ENCODE measurements at places on chromosomes 6 and 20. TPM values are rescaled to one million over a fixed set of nuclear protein-coding genes. Genes with fewer than 3 reads are reported as not detected.

GRCh38 chr6:12538881-12539357 is 177.6 kb upstream of the PHACTR1 start:
- peak; percentile 69 for DNase-seq

DNA sequence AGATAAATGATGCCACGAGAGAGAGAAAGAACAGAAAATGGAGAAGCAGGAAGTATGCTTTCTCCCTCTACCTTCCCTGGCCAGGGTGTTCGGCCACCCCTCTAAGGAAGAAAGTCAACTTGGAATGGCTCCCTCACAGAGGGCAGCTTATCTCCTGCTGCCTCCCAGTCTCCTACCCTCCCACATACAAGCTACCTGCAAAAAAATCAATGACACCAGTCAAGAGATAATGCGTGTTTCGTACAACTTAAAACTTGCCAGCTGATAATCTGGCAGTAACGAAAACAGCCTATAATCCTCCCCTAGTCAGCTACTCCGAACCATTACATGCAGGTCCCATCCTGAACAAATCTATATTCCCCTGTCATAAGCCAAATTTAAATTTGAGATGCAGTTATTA is 61.7 kb downstream of the BTBD9 start:
- no peak for DNase-seq

Gene HLA-F
- total RNA-seq = 51.6 TPM

GRCh38 chr6:155795173-155795796 is 339.6 kb upstream of the NOX3 start:
- no peak for DNase-seq

- no peak for DNase-seq
Measured at GRCh38 chr6:51778666-51779065, 308.7 kb downstream of the PKHD1 start.

- no peak for DNase-seq
Measured at GRCh38 chr6:152941746-152942145, 41.1 kb downstream of the FBXO5 start.

GRCh38 chr6:104623052-104623690 is 236.5 kb downstream of the HACE1 start:
- DNase-seq = no peak

DNA sequence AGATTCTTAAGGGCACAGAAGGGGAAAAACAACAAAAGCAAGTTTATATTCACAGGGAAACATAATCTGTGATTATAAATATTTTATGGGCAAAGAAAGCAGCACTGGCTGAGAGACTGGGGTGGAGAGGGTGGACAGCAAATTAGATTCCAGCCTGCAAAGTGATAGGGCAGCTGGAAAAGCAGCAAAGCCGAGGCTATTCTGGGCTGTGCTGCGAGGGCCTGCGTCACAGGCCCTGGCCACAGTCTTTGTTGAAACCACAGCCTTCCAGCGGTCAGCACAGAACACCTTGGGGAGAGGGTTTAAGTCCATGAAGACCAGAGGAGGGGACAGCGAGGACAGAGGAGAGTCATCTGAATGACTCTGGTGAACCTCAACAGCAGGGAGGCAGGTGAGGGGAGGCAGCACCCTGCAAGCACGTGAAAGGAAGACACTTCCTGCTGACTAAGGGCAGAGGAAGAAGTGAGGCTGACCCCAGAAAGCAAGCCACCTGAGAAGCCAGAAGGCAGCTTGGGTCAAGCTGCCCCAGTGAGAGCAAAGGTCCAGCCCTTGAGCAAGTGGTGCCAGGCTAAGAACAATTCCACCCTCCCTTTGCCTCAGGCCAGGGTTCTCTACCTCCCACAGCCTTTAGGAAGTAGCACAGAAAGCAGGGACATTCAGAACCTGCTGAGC is 17.1 kb downstream of the MRPL14 start:
- DNase-seq = no peak

Gene ROS1
- total RNA-seq = not detected

DNA sequence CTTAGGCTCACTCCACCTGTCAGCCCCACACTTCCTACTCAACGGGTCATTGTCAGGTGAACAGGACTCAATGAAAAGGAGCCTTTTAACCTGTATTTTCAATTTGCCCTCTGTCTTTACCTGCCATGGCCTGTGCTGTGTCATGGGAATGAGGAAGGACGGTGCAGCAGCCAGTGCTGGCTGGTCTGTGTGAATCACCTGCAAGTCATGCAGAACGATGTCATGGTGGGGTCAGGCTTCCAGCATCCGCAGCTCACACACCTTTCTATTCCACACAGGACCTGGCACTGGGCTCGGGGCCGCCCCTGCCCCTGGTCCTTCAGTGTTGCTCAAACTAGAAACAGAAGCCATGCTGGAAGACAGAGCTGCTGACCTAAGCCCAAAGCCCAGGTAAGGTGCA is 188.7 kb upstream of the GMDS start:
- DNase-seq = no peak

DNA sequence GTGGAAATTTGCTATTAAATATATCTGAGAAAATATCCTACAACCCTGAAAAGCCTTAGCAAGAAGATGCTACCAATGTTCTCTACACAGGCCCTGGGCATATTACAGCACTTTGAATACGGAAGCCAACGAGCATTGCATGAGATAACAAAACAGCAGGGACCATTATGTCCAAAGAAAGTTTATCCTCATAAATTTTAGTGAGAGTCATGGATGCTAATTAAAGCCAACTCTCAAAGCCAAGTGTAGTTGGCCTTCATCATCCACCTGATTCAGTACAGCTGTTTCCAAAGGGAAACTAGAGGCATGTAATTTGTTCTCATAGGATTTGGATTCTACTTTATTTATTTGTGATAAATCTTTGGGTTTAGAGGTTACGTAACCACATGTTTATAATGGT is 564.8 kb downstream of the RFPL4B start:
- no peak for DNase-seq

DNA sequence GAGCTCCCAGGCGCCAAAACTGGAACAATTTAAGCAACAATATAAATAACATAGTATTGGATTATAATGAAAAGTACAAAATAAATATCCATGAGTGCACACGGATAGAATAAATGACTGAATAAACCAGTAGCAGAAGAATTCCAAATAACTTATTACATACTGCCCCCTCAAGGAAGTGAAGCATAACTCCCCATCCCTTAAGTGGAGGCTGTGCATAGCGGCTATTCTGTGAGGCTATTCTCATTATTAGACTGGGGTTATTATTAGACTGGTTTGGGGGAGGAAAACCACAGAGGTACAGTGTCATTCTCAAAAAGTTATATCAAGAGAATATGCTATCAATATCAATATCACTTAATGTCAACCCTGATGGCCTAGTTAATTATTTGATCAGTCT is 94.4 kb upstream of the SIRPA start:
- DNase-seq = no peak

- DNase-seq = peak; percentile 39
Measured at GRCh38 chr20:58515233-58516212, at the start of gene APCDD1L. APCDD1L (minus strand) TSS chr20:58515399; CDS start chr20:58514707, 692 bp downstream.

GRCh38 chr20:38633577-38634093 is 32.0 kb downstream of the ARHGAP40 start:
- DNase-seq = peak; percentile 38

- no peak for DNase-seq
Measured at GRCh38 chr6:70314296-70314695, 11.4 kb upstream of the COL9A1 start.

Gene COL21A1
- 9.2 TPM for total RNA-seq

Gene MEI4
- 0.85 TPM for total RNA-seq

DNA sequence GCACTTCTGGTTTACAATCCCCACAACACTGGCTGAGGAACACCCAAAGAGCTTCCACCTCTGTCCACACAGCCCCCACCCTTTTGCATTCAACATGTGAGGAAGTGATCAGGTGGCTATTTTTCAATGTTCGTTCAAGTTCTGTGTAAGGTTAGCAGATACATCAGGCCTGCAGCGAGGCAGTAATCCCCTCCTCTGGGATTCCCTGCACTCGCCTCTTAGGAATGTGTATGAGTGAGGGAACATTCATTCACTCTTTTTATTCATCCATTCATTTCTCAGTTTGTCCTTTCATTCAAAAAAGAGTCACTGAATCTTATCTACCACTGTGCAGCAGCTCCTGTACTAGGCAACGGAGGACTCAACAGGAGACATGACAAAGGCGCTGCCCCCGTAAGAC is 236.4 kb upstream of the PRDM1 start:
- no peak for DNase-seq

- DNase-seq = no peak
Measured at GRCh38 chr20:59165396-59165795, 1.8 kb downstream of the ZNF831 start.

Gene E2F1
- 1.6 TPM for total RNA-seq

Gene LY6G6F
- total RNA-seq = not detected

- DNase-seq = no peak
Measured at GRCh38 chr6:46370622-46371021, 120.6 kb downstream of the RCAN2 start.

Gene C6orf52
- total RNA-seq = not detected

DNA sequence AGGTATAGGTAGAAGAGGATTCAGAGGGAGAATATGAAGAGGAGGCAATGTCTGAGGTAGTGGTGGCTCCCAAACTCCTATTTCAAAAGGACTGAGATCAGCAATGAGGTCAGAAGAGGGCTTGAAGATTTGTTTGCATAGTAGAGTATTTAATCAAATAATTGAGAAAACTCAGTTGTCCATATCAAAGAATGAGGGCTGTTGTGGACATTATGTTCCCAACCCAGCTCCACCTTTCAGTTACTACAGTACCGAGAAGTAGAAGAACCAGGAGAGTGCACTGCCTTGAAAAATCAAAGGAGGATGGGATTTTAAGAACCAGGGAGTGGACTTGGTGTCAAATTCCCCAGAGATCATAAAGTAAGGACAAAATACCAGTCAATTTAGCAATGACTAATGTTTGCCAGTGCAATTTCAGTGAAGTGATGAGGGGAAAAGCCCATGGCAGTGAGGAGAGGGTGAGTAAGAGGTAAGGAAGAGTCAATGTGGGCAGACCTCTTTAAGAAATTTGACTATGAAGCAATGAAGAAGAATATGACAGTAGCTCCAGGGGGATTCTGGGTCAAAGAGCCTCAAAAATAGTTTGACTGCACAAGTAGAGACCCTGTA is 382.4 kb downstream of the PKHD1 start:
- DNase-seq = no peak

DNA sequence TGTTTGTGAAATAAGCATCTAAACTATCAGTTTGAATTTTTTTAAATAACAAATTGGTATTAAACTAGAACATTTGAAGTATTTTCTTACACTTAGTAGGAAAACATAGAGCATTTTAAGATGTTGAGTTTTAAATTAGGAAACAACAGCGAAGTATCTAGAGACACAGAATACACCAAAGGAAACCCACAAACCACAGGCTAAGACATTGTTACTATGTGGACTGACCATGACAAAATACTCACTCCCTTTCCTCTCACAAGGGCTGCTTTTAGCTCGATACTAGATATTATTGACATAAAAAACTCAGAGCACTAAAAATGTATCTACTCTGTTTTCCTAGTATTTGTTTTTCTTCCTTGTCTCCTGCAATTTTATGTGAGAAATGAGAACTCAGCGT is 266.0 kb upstream of the CITED2 start:
- no peak for DNase-seq

Gene CTNNBL1
- 58.6 TPM for total RNA-seq

Gene TDRD6
- 0.21 TPM for total RNA-seq

Gene FAM83C
- total RNA-seq = not detected

- no peak for DNase-seq
Measured at GRCh38 chr6:119728935-119729334, 379.4 kb upstream of the MAN1A1 start.

- no peak for DNase-seq
Measured at GRCh38 chr20:2386516-2387179, 5.9 kb downstream of the TGM6 start.

DNA sequence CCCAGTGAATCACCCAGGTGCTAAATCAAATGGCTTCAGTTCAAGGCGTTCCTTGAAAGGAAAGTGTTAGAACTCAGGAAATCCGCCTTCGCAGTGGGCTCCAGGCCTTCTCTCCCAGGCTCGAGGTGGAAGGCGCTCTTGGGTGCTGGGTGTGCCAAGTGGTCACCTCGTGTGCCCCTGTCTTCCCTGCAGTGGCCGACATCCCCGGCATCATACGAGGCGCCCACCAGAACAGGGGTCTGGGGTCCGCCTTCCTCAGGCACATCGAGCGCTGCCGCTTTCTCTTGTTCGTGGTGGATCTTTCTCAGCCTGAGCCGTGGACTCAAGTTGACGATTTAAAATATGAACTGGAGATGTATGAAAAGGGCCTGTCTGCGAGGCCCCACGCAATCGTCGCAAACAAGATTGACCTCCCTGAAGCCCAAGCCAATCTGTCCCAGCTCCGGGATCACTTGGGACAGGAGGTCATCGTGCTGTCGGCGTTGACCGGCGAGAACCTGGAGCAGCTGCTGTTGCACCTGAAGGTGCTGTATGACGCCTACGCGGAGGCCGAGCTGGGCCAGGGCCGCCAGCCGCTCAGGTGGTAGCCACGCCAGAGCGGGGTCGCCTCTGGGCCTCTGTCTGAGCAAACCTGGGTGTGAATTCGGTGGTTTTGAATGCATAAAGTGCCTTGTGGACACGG is 17.8 kb downstream of the MTG2 start:
- peak; percentile 20 for DNase-seq

- no peak for DNase-seq
Measured at GRCh38 chr20:4134861-4135379, 119.6 kb upstream of the RNF24 start.

DNA sequence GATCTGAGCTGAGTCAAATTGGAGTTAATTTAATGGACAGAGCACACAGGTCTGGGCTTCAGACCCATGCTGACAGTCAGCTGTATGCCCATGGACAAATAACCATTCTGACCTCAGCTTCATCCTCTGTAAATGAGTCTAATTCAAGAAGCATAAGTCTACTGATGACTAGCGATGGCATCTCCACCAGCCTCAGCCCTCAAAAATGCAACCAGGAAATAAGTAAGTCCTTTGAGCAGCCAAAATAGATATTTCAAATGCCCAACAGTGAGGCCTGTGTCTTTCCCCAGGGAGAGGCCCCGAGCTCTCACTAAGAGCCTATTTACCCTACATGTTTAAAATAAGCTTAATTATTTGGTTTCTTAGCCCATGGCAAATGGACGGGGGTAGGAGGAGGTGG is 114.2 kb upstream of the MTHFD1L start:
- DNase-seq = no peak

DNA sequence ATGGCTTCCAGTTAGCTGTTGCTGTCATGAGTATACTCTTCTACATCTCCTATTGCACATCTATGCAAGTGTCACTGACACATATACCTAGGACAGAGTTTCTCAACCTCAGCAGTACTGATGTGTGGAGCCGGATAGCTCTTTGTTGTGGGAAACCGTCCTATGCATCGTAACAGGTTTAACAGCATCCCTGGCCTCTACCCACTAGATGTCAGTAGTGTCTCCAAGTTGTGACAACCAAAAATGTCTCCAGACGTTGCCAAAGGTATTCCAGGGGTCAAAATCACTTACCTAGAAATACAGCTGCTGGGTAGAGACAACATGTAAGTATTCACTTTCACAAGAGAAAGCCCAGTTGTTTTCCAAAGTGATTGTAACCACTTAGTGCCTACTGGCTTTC is 637.6 kb downstream of the RNF144B start:
- no peak for DNase-seq
